ENCODE measurements at places on chromosomes 1 and 21.

- DNase-seq: no peak
Observed at GRCh38 chr21:29808153-29808552, 131.6 kb downstream of the GRIK1 start.

DNA sequence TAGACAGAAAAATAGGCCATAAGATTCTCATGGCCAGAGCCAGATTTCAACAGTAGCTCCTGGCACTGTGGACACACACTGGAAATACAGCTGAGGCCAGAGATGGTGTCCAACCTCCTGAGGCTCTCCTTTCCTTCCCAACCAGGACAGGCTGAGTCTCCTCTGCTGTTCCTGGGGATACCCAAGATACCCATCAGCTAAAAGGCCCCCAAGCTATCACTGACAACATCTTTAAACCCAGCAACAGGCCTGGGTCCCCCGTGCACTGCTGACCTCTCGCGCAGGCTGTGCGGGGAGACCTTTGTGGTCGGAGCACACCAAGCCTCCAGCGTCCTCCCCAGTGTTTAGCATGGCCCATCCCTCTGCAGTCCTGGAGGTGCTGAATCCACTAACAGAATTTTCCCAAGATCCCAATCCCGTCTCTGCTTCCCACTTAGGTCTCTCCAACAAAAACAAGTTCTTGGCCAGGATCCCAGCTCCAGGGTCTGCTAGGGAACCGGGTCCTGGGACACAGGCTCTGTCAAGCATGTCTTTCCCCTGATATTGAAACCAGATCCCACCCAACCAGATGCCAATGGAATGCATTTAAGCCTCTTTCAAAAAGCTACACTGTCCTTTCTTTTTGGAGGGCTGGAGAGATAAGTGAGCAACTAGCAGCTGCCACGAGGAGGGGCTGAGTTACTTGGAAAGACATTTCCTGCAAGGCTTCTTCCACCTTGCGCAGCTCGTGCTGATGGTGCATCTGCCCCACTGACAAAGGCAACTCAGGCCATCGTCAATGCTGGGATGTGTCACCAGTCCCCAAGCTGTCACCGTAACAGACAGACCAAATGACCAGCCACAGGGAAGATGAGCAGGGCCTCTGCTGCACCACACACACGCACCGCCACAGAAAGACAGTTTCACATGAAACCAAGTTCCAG lies 73.2 kb downstream of the BCAR3 start:
- DNase-seq: no peak

- DNase-seq: no peak
Observed at GRCh38 chr1:66711420-66711819, 40.8 kb upstream of the DYNLT5 start.

- no peak for DNase-seq
Observed at GRCh38 chr1:8390707-8391106, 72.8 kb downstream of the SLC45A1 start.

DNA sequence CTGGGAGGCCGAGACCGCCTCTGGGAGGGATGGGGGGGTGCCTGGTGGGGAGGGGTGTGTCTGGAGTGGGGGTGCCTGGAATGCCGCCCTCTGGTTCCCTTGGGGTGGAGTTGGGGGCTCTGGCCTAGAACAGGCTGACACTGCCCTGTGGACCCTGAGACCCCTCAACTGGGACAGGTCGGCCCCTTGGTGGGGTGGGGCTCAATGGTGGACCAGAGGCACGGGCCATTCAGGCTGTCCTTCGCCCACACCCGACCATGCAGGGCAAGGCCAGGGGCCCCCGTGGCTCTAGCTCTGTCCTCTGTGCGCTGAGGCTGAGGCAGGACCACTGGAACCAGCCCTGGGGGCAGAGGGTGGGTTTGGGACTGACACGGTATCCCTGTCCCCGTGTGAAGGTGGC lies 14.7 kb downstream of the PFKL start:
- DNase-seq: no peak

DNA sequence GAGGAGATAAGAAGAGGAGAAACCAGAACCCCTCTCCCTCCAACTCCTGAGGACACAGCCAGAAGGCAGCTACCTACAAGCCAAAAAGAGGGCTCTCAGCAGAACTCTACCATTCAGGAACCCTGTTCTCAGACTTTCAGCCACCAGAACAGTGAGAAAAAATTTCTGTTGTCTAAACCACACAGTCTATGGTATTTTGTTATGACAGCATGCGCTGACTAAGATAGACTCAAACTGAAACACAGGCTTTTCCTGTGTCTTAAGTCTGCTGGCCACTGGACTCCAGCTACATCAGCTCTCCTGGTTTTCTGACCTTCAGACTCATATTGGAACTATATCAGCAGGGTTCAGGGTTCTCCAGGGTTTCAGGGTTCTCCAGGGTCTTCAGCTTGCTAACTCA lies 126.5 kb upstream of the TNFSF4 start:
- DNase-seq: no peak

DNA sequence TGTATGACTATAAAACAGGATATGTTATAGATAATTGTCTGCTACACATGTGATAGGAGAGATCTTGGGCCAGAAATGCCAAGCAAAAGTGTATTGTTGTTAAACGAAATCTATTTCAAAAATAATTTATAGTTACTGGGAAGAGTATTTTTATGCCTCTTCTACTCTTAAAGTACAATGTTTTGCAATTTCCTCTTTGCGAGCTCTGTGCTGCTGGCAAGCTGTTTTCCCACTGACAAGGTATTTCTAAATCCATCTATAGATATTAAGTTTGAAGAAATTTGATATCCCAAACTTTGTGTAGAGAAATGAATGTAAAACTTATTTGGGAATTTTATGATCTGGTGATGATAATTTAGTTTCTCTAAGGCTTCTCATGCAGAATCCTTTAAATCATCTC lies 63.3 kb upstream of the PTGFR start:
- no peak for DNase-seq

GRCh38 chr1:56025942-56026341 lies 553.4 kb downstream of the PLPP3 start:
- no peak for DNase-seq

- DNase-seq: no peak
Observed at GRCh38 chr1:39540504-39541031, 36.0 kb downstream of the PABPC4 start.

DNA sequence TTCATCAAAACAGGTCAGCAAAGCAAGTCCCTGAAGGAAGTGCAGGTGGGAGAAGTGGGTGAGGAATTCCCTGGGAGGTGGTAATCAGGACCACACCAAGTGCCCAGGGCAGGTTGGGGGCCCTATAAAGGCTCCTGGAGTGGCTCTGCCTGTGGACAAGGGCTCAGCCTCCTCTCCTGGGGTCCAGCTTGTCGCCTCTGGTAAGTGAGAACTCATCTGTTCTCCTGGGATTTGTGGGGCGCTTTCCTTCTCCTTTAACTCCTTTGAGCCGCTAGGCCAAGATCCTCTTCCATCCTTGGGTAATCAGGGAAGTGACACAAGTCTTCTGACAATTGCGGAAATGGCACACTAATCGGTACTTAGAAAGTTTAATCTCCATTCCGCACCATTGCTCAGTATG lies at the start of gene SPRR4:
TSS of gene SPRR4 (plus strand) at position 154 of the 400 bp plus-strand sequence. CDS start 1,243 bp downstream, outside the sequence.
- DNase-seq: no peak

DNA sequence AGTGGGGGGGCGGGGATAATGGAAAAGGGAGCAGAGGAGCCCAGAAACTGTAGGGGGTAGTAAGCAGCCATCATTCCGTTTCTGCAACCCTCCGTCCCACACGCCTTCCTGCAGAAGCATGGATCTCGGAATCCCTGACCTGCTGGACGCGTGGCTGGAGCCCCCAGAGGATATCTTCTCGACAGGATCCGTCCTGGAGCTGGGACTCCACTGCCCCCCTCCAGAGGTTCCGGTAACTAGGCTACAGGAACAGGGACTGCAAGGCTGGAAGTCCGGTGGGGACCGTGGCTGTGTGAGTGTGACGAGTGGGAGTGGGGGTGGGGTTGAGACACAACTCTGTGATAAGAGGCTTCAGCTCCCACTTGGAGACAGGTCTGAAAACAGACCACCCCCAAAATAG lies 706 bp downstream of the CREB3L4 start:
- no peak for DNase-seq

GRCh38 chr1:230109895-230110667 lies 43.0 kb downstream of the GALNT2 start:
- DNase-seq: peak; percentile 64

DNA sequence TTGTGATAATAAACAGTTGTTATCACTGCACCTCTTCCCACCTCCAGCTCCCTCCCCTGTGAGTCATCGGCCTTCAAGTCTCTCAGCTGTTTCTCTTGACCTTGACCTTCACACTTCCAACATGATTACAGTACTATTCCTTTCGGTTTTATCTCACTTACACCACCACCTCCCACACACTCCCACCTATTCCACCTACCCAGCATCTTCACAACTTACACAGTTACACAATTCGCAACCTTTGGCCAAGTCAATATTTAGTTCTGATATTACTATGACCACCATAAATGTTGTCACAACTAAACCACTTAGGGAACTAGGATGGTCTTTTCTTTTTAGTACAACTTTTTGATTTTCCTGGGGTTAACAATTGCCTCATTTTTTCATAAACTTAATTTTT lies 60.2 kb downstream of the RIPK4 start:
- DNase-seq: no peak

DNA sequence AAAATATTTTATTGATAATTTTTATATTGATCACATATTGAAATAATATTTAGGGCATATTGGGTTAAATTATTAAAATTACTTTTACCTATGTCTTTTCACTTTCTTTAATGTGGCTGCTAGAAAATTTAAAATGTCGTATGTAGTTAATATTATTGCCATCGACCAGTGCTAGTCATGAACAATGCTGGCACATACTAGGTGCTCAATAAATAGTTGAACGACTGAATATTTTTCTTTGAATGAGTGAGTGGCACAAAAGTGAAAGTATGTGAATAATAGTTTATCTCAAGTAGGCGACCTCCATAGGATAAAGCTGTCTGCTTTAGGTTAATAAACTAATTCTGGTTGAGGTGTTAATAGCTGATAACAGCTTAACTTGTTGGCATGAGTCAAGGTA lies 150.8 kb upstream of the FGGY start:
- no peak for DNase-seq

GRCh38 chr1:76018045-76018444 lies 56.5 kb upstream of the ST6GALNAC3 start:
- no peak for DNase-seq

GRCh38 chr1:24113641-24114033 lies 1.7 kb upstream of the MYOM3 start:
- no peak for DNase-seq

- no peak for DNase-seq
Observed at GRCh38 chr1:109805486-109806165, 41.9 kb upstream of the EPS8L3 start.

DNA sequence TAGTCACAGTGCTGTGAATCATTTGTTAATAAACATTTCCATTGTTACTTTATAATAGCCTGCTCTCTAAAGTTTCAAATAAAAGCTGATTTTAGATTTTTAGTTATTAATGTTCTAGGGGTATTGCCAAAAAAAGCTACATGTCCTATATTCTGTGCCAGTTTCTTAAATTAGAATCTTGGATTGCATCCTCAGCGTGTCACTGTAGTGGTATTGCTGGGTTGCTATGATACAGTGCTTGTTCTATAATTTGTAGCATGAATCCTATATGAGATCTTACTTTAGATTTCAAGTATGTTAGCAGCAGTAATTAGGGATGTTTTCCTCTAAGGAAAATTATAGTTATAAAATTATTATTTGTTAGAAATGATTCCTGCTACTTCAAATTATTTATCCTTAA lies 16.4 kb downstream of the PPP2R5A start:
- no peak for DNase-seq

- DNase-seq: no peak
Observed at GRCh38 chr1:184800876-184801275, 46.2 kb upstream of the EDEM3 start.

- DNase-seq: no peak
Observed at GRCh38 chr1:205739348-205740160, 10.4 kb downstream of the NUCKS1 start.

GRCh38 chr1:50047916-50048694 lies 24.4 kb upstream of the AGBL4 start:
- DNase-seq: no peak

GRCh38 chr1:92037400-92037799 lies 7.6 kb downstream of the EPHX4 start:
- DNase-seq: no peak

DNA sequence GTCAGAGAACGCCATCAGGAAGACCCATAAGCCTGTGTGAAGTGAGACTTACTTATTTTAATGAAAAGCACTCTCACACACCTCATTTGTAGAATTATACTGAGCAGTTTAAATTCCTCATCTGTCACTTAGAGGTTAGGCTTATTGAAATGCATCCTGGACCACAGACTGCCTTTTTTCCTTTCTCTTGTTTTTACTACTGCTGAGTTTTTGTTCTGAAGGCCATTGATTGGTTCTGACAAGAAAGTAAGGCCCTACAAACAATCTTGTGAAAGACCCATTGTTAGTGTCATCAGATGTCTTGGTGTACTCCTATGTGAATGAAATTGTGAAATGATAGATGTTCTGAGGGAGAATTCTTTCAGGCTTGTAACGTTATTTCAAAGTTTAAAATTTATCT lies 1343.3 kb upstream of the ADGRL2 start:
- DNase-seq: no peak

DNA sequence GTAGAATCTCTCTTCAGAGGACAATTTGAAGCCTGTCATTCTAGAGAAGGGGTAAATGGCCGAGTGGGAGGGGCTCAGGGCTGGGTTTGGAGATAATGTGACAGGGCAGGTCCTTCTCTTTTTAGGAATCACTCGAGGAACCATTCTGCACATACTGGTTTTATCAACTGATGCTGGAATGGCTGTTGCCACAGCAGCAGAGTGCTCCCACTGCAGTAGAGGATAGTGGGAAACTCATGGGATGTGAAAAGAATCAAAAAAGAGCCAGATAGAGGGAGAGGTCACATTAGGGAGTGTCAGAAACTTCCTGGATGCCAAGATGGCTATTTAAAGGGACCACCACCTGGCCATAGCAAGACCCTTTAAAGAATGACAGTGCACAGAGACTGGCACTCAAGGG lies 105.3 kb downstream of the NAV1 start:
- no peak for DNase-seq

All from activated T-helper 9 cell treated with anti-CD3 and anti-CD28 coated beads, Interleukin-2, amount 50 U/mL, for 16 hours (primary cell).